Stimulated activated CD4-positive, alpha-beta T cell treated with anti-CD3 and anti-CD28 coated beads, Interleukin-15, amount 100 ng/mL, for 1 hour (primary cell): ENCODE measurements at places on chromosomes 2 and 18.
A peak's percentile ranks its signal among the peaks of the same experiment; 100 is the strongest.

DNA sequence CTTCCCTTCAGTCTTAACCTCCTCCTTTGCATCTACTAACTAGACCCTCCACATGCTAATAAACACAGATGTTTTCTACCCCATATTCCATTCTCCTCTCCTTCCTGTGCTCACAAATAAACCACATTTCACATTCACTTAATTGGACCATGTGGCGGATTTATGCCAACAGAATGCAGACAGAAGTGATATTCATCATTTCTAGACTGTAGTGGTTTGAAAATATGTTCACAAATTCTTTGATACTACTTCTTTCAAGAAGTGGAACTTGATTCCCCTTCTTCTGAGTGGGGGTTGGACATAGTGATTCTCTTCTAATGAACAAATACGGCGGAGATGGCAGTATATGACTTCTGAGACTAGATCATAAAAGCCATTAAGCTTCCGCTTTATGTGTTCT, 73.5 kb upstream of the SPTBN1 start:
- DNase-seq: no peak

GRCh38 chr2:86500325-86501083, 59.3 kb downstream of the KDM3A start:
- no peak for DNase-seq

GRCh38 chr2:211035548-211036185, 479.3 kb downstream of the CPS1 start:
- no peak for DNase-seq

- DNase-seq: no peak
These were observed 1249.0 kb downstream of the DPP10 start for GRCh38 chr2:115691409-115691808.

GRCh38 chr2:100194951-100195350, 52.6 kb upstream of the AFF3 start:
- no peak for DNase-seq

- no peak for DNase-seq
These were observed 13.9 kb downstream of the SCYGR8 start for GRCh38 chr2:227759411-227760118.

- DNase-seq: no peak
These were observed 26.1 kb downstream of the DGUOK start for GRCh38 chr2:73952499-73953446.

DNA sequence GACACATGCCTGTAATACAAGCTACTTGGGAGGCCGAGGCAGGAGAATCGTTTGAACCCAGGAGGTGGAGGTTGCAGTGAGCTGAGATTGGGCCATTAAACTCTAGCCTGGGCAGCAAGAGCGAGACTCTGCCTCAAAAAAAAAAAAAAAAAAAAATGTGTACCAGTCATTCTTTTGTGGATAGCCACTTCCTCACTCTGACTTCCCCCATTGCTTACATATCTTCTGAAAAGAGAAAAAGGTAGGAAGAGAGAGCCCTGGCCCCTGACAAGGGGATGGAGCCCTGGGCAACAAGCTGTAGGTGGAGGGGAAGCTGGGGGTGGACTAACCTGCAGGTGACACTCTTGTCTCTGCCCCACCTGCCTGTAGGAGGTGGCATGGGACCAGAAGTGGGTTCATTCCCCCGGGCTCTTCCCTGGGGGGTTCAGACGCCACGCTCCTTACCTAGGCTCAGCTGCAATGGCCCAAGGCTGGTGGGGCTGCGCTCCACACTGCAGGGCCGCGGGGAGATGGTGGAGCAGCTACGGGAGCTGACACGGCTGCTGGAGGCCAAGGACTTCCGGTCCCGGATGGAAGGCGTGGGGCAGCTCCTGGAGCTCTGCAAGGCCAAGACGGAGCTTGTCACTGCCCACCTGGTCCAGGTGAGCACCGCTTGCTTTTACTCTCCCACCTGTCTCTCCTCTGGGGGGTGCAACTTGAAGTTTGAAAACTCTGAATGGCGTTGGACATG, 39.1 kb downstream of the PCARE start:
- DNase-seq: no peak

DNA sequence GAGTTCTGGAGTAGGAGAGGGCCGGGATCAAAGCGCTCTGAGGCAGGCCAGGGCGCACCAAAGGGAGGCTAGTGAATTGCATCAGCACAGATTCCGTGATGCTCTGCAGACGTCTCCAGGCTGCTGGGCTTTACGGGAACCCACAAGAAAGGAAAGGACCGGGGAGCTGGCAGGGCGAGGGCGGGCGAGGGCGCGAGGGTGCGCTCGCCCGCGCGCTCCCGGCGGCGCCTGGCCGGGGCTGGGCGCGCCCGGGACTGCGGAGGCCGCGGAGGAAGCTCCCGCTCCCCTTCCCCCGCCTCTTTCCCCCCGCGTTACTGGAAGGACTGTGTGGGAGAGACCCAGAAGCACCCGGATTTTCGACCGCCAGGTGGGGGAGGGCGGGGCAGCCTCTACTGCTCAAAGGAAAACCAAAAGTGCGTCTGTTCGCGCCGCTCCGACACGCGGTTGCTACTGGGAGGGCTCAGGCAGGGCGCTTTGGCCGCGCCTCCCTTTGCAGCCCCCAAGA, 2.4 kb upstream of the FOSL2 start:
- DNase-seq: peak; percentile 60
